HT1080 (cell line): ENCODE measurements at places on chromosomes 7 and 10. TPM values are rescaled to one million over a fixed set of nuclear protein-coding genes. Genes with fewer than 3 reads are reported as not detected.

The RBP4 gene
- 0.48 and 0.80 TPM in 2 replicates for total RNA-seq

The HOXA3 gene
- not detected in 2 replicates for total RNA-seq

DNA sequence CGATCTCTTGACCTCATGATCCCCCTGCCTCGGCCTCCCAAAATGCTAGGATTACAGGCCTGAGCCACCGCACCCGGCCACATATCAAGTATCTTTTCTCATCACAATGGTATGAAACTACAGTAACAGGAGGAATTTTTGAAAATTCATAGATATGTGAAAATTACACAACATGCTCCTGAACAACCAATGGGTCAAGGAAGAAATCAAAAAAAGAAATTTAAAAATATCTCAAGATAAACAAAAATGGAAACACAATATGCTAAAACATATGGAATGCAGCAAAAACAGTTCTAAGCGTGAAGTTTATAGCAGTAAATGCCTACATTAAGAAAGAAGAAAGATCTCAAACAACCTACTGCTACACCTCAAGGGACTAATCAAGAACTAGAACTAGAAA is 59.8 kb upstream of the ADAM12 start:
- no peak for DNase-seq

The PIK3CG gene
- 1.9 and 2.1 TPM in 2 replicates for total RNA-seq

GRCh38 chr7:121901026-121901425 is 28.1 kb downstream of the PTPRZ1 start:
- DNase-seq, result no peak

The CUBN gene
- total RNA-seq, result 0.90 and 1.3 TPM in 2 replicates

- DNase-seq, result peak; percentile 62
Measured at GRCh38 chr7:33904681-33905388, 504 bp upstream of the BMPER start.

GRCh38 chr7:128904381-128905197 is 5.9 kb downstream of the KCP start:
- DNase-seq, result peak; percentile 51

- DNase-seq, result no peak
Measured at GRCh38 chr7:123204206-123204835, 4.6 kb upstream of the SLC13A1 start.

- no peak for DNase-seq
Measured at GRCh38 chr7:94133460-94133859, 129.3 kb upstream of the BET1 start.

The UCN3 gene
- not detected in 2 replicates for total RNA-seq

The LIPJ gene
- not detected in 2 replicates for total RNA-seq

GRCh38 chr10:51260376-51260775 is 186.1 kb downstream of the PRKG1 start:
- no peak for DNase-seq

The FXYD4 gene
- total RNA-seq, result not detected in 2 replicates

GRCh38 chr7:115183431-115184057 is 261.6 kb downstream of the MDFIC start:
- peak; percentile 17 for DNase-seq

- no peak for DNase-seq
Measured at GRCh38 chr10:4678951-4679671, 146.9 kb upstream of the AKR1E2 start.

The CNTNAP2 gene
- not detected in 2 replicates for total RNA-seq

The SFMBT2 gene
- total RNA-seq, result 1.9 and 2.4 TPM in 2 replicates

DNA sequence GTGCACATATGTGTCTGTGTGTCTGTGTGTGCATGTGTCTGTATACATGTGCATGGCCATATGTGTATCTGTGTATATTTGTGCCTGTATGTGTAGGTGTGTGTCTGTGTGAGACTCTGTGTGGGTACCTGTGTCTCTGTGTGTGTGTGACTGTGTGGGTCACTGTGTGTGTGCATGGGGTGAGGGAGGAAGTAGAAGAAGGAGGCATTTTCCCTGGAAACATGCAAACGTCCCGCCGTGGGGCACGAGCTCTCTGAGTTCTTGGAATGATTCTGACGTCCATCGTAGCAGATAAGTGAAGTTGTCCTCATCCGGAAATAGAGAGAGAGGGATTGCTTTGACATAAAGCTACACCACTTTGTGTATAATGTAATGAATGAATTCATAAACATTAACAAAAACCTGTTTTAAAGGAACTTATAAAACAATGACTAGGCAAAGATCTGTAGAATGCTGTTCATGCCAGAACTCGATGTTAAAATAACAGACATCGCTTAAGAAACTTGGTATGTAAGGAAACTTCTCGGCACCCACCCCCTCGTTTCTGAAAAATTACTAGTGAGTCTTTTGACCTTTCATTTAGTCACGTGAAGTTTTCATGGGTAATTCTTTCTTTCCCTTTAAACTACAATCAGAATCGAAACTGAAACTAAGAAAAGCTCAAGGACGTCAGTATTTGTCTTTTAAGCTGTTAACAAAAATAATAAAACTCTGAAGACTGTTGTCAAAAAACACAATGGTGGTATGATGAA is 43.6 kb upstream of the KLF6 start:
- DNase-seq, result peak; percentile 47

DNA sequence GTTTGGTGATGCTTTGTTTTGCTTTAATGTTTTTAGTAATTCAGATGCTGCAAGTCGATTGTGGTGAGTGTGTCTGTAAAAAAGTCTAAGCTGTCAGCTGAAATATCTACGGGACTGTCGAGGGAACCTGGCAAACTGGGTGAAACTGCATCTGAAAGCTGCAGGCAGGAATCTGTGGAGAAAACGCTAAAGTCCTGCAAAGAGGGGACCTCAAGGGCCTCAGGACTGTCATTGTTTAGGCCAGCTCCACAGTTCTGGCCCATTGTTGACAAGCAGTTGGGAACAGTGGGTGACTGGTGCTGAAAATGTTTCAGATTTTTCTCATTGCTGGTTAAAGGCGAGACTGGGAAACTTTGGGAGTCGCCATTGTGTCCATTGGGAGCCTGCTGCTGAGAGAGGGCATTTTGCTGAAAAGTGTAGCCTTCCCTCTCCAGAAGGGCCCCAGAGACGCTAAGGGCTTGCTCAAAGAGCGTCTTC is 1.8 kb downstream of the HOXA2 start:
- no peak for DNase-seq

The TMEM225B gene
- total RNA-seq, result not detected in 2 replicates

The FBXL13 gene
- 0.20 and 0.56 TPM in 2 replicates for total RNA-seq

DNA sequence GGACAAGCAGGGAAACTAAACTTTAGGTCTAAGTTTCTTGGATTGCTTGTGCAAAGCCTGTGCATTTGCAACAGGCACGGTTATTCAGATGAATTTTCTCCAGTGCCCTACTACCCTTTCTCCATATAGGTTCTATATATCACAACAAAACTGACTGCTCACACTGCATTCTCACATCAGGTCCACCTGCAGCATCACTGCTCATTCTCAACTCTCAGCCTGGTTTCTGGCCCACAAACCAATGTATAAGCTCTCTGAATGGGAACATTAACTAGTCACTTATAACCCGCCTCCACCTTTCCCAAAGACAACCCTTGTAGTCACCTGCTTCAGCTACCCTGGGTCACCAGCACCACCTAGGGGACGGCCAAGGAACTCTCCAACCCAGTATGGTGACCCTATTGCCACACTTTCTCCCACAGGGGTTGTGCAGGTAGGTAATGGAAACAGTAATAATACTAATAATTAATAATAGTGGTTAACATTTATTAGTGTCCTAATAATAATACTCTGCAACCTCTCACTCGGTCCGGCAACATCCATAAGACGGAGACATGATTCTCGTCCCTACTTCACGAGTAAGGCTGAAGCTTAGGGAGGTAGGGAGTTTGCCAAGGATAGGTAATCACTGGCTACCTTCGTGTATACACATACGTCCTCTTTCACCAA is 97.3 kb downstream of the CLEC2L start:
- peak; percentile 19 for DNase-seq

The OR9A2 gene
- not detected in 2 replicates for total RNA-seq

DNA sequence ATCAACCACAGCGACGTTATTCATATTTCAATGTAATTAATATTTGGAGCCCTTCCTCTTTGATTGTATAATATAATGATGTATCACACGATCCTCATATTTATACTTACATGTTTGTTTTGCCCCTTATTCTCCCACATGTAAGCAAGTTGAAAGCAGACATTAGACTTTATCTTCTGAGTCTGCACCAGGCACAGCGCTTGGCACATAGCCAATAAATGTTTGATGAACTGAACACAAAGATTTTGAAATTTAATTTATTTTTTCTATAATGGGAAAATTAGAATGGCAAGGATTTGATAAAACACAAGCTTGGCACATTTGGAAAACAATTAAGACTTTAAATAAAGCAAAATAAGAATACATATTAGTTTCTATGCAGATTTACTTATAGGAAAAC is 31.6 kb downstream of the ZFAND4 start:
- no peak for DNase-seq

DNA sequence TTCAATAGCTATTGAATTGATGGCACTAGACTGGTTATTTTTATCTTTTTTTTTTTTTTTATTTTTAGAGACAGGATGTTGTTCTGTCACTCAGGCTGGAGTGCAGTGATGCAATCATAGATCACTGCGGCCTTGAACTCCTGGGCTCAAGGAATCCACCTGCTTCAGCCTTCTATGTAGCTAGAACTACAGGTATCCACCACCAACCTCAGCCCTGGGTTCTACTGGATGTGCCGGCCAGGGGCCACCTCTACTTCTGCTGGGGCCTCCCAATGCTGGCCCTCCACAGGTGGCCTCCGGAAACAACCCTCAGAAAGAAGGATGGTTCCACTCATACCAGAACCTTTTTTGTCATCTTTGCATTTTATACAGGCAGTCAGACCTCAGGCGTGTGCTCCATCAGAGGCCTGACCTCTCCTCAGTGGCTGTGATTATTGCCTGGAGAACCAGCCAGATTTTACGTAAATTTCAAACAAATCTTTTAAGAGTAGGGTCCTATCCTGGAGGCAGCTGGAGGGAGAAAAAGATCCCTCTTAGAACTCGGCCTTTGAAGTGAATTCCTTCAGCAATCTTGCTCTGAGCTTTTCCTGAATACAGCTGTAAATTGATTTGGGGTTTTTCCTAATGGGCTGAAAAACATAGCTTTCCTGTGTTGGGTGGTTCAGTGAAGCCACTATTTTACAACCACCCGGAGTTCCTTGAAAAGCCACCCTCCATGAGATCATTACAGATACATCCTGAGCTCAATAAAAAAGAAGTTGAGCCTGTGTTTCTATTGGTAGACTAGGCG is 110.0 kb downstream of the SPAG6 start:
- DNase-seq, result no peak

DNA sequence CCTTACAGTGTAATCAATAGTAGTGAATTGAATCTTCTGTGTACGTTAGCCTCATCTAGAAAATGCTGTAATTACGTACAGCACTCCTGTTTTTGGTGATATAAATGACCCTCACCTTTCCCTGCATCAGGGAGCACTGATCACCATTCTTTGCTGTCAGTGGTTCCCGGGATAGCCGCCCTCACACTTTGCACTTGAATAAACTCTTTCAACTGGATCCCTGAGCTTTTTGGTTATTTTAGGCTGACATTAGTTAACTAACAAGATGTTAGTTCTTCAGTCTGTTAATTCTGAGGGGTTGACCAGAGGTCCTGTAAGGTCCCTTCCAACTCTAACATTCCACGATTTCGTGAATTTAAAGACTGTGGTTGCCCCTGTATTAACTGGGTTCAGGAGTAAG is 23.4 kb upstream of the ZC3HAV1 start:
- no peak for DNase-seq

DNA sequence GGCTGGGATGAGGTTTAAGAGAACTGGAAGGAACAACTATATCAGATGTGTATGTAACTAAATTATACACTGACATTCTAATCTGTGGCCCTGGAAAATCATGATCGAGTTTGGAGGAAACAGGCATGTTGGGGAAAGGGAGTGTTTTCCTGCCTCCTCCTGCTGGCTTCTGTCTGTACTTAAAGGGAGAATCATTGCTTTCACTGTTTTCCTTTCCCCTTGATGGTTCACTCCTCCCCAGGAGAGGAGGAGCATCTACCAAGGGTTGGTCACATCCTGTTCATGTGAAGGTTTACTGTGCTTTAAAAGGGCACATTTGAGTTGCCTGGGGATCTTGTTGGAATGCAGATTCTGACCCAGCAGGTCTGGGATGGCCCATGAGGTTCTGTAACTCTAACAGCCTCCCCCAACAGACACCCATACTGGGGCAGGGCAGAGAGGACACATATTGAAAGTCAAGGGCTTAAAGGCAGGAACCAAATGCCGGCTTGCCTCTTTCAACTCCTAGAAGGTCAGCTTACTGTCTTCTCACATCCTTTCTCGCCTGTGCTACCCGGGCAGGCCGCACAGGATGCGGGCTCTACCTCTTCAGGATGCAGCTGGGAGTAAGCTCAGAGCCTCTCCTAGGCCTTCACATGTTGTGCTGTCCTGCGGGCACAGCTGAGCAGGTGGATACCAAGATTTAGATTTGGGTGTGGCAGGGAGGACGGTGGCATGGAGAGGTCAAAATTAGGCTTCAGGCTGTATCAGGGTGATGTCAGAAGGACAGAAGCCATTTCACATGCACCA is 694.8 kb downstream of the KCNMA1 start:
- DNase-seq, result peak; percentile 66

The C10orf62 gene
- total RNA-seq, result not detected in 2 replicates

DNA sequence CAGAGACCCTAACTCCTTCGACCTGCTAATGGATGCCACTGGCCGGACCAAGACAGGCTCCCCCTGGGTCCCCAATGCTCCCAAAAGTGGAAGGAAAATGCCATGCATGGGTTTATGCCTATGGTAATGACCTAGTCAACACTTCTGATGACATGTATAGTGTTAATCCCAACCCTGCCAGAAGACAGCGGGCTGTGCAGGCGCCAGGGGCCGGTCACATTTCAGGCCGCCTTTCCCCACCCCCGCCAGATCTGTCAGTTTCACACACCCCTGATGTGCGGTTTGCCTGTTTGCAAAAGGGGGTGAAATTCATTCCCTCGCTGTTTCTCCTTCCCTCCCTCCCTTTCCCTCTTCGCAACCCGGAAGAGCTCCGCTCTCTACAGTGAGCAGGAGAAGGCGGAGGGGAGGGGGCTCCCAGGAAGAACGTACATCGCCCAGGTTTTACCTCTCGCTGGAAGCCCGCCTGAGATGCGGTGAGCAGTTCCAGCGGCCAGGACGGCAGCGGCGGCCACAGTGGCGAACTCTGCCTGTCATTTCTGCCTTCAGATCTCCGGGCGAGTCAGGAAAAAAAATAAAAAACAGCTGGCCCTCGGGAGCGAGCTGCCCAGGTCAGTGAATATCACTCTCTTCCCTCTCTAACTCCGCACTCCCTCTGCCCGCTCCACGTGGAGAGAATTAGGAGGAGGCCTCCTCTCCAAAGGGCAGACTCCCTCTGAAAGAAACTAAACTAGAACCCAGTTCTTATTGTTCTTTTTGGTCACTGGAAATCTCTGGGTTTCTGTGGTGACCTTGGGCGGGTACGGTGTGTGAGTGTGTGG is 9.4 kb upstream of the GATA3 start:
- no peak for DNase-seq

- DNase-seq, result no peak
Measured at GRCh38 chr10:117366741-117367140, 8.5 kb downstream of the PDZD8 start.

The CALML5 gene
- 1.4 TPM in 1 of 2 replicates, not detected in the other for total RNA-seq
